ENCODE measurements at places on chromosomes 3 and 15. TPM values are rescaled to one million over a fixed set of nuclear protein-coding genes. Genes with fewer than 3 reads are reported as not detected.
A peak's percentile ranks its signal among the peaks of the same experiment; 100 is the strongest.

Gene NUDT16
- total RNA-seq: 15.8 TPM

- DNase-seq: no peak
Observed at GRCh38 chr15:81858586-81858985, 187.2 kb downstream of the MEX3B start.

DNA sequence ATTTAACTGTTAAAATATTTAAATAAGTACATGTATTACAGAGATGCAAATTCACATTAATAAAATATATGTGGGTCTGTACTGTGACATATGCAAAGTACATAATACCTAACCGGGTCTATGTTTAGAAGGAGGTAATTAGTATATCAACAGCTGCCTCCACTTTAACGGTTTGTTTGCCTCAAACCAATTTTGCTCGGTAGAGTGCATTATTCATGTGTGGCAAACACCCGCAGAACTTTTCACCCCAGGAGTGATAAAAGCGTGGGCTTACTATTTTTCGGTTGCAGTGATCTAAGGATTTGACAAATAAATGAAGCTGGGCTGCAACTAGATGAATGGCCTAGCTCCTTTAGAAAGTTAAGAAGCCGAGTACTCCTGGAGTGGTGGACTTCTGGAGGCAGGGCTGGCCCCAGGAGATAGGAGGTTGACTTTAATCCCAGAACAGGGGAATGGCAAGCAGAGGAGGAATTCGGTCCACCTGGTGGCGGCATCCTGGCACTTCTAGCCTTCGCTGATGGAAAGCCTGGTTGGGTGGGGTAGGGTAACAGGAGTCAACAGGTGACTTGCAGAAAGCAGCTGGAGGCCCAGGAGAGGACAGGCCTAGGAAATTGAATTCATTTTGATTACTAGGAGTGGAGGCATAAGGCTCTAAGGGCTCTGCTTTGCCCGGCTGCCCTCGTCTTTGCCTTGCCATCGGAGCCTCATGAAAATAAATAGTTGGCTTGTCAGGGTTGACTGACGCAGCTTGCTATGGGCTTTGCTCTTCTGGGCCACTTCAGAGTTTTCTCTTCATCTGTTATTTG lies 2.4 kb downstream of the SLCO3A1 start:
- DNase-seq: no peak

GRCh38 chr3:11236588-11237461 lies 35.4 kb upstream of the ATG7 start:
- DNase-seq: no peak

Gene HRG
- not detected for total RNA-seq

Gene CLDN16
- total RNA-seq: not detected

Gene UROC1
- not detected for total RNA-seq

DNA sequence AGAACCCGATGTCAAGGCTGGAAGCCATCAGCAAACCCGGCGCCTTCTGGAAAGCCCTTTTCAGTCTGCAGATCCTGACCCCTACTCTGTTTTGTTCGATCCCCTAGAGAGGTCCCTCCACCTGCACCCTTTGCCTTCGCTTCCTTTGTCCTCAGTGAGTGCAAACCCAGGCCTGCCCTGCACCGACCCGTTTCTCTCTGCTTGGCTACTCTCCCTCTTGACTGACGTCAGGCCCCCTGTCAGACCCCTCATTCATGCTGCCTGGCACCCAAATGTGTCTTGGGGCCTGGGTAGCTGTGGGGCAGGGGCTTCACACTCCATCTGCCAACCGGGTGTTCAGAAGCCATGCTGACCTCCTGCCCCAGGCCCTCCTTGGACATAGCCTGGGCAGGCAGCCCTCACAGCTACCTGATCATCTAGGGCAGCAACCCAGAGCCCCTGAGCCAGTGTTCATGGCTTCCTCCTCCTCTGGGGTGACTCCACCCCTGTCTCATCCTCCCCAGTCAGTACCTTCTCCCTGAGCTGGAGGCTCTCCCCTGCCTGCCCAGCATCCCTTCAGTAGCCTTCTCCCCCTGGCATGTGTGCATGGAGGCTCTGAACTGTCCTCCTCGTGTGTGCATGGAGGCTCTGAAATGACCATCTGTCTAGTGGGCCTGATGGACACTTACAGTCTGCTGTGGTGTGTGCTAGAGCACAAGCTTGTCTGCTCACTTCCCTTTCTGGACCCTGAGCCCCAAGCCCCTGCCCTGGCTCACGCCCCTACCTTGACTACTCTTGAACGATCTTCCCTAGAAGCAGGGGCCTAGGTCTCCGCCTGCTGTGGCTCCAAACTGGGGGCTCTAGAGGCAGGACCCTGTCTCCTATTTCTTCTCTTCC lies 69.4 kb downstream of the EXOG start:
- peak; percentile 59 for DNase-seq

- DNase-seq: no peak
Observed at GRCh38 chr3:107392549-107393165, 15.4 kb downstream of the CCDC54 start.

DNA sequence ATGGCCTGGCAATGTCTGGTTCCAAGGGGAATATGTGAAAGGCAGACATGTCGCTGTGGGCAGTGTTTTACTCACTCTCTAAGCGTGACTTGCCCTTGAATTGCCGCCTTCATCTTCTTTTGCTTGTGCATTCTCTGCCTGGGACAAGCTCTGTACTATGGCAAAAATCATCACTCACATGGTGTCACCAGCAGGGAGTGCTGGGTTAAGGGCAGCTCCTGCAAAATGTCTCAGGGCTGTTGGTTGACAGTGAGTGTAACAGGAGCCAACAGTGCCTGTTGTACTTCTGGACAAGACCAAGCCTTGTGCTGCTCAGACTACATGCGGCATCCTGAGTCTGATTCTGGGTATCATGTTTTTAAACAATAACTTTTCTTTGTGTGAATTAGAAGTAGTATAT lies 45.3 kb upstream of the KY start:
- DNase-seq: no peak
